ENCODE measurements at places on chromosomes 7 and 10. TPM values are rescaled to one million over a fixed set of nuclear protein-coding genes. Genes with fewer than 3 reads are reported as not detected.

- H3K4me1 ChIP-seq: no peaks in the 10 kb centered on the region
- no peak overlapping the region for H3K4me3 ChIP-seq
- no peak overlapping the region for H3K27ac ChIP-seq
- no peak for DNase-seq
Measured at GRCh38 chr10:76388321-76389023, 957.0 kb downstream of the LRMDA start.

DNA sequence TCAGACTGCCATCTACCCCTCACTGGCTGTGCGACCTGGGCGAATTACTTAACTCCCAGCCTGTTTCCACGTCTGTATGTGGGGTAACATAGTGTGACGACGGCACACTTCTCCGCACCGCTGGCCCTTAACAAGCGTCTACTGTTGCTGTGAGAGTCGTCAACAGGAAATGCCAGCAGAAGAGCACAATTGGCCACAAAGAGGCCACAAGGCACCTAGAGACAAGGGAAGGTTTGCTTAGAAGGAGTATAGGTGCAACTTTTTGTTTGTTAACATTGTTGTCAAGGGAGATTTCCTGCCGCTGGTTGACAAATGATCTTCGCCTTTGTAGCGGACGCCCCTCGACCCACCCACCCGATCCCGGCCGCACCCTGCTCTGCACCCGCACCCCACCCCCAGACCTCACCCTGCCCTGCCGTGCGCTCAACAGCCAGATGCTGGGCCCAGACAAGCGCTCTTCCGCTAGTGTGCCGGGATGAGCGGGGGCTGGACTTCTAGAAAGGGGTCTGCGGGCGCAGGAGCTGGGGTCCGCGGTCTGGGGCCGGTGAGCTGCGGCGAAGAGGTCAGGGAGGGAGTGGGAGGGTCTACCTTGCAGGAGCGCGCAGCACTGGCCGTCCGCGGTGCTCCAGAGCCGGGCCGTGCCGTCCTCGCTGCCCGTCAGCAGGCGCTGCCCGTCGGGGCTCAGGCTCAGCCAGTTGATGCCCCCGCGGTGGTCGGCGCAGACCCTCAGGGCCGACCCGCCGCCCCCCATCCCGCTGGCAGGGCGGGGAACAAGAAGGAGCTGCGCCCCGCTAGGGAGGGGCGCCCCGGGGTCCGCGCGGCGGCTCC, 785 bp downstream of the WDR86 start:
- peak; percentile 69 for DNase-seq
- H3K4me3 ChIP-seq: peak overlapping the region; percentile 40
- H3K4me1 ChIP-seq: peaks cover 13% of the 10 kb centered on the region
- peaks cover 46% of the 10 kb centered on the region for H3K27me3 ChIP-seq
- H3K27ac ChIP-seq: peak overlapping the region; percentile 54

DNA sequence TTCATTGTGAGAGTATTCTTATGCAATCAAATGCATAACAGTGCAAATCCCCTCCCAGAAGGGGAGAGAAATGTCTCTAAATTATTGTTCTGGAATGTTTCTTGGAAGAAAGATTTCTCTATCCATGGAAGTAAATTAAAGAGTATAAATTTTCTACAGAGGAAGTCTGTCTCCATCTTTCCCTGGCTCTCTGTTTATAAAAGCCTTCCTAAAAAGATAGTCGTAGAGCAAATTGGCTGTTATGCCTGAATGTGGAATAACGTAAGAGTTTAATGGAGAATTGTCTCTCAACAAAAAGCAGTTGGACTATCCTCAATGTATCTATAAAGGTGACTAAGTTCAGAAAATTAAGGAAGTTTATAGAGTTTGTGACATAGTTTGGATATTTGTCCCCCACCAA, 76.3 kb downstream of the GNAT3 start:
- no peaks in the 10 kb centered on the region for H3K36me3 ChIP-seq
- H3K27me3 ChIP-seq: no peaks in the 10 kb centered on the region
- DNase-seq: no peak
- H3K4me3 ChIP-seq: no peak overlapping the region

- no peak for DNase-seq
- no peak overlapping the region for H3K27ac ChIP-seq
- H3K4me3 ChIP-seq: no peak overlapping the region
- H3K27me3 ChIP-seq: no peaks in the 10 kb centered on the region
Measured at GRCh38 chr7:105196473-105196872, 182.5 kb downstream of the KMT2E start.

DNA sequence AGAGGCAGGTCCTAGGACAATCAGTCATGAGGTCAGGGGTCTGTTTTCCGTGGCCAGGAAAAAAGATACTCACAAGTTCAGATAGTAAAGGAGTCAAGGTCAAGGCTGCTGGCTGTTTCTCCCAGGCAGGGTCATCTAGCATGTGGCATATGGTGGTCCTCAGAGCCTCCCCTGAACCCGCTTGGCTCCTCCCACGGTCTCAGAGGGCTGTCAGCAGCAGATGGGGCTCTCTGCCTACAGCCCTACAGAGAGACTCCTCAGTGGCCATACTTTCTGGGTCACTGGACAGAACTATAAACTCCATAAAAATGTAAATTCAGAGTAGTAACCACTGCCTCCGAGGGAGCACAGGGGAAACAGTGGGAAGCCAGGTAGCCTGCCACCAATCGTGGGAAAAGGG, 11.3 kb upstream of the DRGX start:
- H3K27me3 ChIP-seq: peaks cover 39% of the 10 kb centered on the region
- no peaks in the 10 kb centered on the region for H3K4me1 ChIP-seq
- no peak overlapping the region for H3K4me3 ChIP-seq
- no peak for DNase-seq
- no peak overlapping the region for H3K27ac ChIP-seq

HOXA13 gene
- total RNA-seq: not detected

All from activated CD8-positive, alpha-beta T cell treated with anti-CD3 and anti-CD28 coated beads, Interleukin-2, amount 10 ng/mL, durations not matched to agents 7 days and 5 days (primary cell).